ENCODE measurements at places on chromosomes 6 and 20.

DNA sequence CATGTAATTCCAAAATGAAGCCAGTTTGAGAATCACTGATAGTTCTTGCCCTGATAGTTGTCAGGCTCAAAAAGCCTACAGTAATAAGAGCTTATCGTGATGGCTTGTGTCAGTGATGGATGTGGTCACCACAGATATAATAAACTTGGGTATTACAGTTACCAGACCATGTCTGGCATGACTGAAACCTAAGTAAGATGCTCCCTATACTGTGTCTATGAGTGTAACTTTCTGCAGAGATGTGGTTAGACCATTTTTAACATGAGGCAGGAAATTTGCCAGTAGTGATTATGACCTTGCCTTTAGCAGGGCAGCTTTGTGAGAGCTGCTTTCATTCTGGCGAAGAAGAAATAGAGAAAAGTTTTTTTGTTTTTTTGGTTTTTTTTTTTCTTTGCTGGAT is 90.2 kb downstream of the ANKS1A start:
- DNase-seq: no peak

DNA sequence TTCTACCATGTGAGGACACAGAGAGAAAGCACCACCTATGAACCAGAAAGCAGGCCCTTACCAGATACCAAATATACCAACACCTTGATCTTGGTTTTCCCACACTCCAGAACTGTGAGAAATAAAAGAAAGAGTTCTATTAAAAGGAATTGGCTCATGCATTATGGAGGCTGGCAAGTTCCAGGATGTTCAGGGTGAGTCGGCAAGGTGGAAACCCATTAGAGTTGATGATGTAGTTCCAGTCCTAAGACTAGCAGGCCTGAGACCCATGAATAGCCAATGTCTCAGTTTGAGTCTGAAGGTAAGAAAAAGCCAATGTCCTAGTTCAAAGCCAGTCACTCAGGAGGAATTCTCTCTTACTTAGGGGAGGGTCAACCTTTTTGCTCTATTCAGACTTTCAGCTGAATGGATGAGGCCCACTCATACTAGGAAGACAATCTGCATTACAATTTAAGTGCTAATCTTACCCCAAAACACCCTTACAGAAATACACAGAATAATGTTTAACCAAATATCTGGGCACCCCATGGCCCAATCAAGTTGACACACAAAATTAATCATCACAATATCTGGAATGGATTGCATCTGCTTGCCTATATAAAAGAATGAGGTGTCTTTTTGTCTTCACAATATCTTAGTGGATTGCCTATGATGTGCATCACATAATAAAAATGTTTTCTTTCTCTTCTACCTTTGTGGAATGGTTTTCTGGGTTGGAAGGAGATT is 5.5 kb upstream of the TAAR1 start:
- no peak for DNase-seq

DNA sequence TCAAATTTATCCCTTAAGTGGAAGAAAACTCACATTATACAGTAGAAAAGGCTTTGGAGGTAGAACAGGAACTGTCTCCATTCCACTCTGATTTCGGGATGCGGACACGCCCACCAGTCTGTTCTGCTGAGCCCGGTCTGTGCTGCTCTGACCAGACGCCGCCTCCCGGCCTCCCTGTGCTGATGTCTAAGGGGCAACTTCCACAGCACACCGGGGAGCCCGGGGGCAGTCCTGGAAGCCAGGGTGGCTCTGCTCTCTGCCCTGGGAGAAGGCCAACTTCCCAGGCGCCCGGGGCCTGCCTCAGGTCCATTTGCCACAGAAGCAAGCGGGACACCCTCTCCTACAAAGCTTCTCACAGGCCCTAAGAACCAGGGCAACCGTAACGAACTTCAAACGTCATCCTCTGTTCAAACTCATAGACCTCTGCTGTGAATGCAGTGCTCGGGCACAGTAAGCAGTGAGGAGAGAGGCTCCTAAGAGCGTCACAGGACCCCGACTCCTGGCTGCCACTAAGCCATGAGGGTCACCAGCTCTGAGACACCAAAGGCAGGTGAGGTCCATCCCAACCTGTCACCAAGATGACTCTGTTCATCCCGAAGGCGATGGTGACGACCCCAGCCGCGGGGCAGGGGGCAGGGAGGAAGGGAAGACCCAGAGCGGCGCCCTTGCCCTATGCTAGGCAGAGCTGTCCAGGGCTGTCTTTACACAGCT is 5.6 kb downstream of the TAF4 start:
- no peak for DNase-seq

GRCh38 chr6:46690141-46690755 is 2.6 kb downstream of the TDRD6 start:
- DNase-seq: no peak

- peak; percentile 55 for DNase-seq
These were observed 41.1 kb downstream of the FARS2 start for GRCh38 chr6:5302220-5302946.

- no peak for DNase-seq
These were observed 317.2 kb upstream of the CDYL start for GRCh38 chr6:4459032-4459431.

- no peak for DNase-seq
These were observed 98.4 kb downstream of the IPCEF1 start for GRCh38 chr6:154258064-154258757.

- DNase-seq: peak; percentile 64
These were observed 296.8 kb downstream of the UTRN start for GRCh38 chr6:144581812-144582537.

- peak; percentile 48 for DNase-seq
These were observed 50.6 kb downstream of the NUP153 start for GRCh38 chr6:17656092-17656491.

DNA sequence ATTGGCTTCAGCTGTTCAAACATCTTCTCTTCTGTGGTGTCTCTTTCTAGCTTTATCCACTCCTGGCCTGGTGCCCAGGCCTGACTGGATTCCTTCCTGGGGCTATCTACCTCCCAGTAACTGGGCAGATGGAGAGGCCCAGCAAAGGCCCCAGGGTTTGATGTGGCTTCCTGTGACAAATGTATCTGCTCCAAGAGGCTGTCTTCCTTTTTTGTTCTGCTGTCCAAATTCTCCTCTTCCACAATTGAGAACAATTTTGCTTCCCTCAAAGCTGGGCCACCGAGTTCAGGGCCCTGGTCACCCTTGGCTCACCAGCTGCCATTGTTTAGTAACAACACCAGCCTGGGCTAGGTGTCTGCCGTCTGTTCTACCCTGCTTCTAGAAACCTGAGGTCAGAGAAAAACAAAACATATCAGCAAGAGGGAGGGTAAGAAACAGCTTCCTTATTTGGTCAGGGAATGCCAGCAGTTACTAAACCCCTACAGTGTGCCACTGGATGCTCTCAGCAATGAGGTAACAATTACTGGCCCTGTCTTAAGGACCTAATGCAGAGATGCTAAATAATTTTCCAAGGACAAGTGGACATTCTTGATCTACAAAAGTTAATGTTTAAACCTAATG is 3.9 kb downstream of the ZFP57 start:
- peak; percentile 14 for DNase-seq

DNA sequence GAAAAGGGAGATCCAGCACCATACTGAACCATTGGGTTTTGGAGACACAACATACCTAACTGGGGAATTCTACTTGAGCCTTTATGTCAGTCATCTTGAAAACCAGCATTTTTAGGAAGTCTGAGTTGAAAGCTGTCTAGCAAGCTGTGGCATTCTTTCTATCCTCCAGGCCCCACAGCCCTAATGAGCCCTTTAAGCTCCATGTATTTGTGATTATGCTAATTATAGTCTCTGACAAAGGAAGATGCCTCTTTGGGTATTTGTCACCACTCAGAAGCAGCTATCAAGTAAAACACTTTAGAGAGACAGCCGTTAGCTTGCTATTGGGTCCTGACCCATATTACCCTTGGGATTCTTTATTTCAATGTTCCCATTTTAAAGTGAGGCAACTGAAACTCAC is 159.5 kb upstream of the MANEA start:
- no peak for DNase-seq

DNA sequence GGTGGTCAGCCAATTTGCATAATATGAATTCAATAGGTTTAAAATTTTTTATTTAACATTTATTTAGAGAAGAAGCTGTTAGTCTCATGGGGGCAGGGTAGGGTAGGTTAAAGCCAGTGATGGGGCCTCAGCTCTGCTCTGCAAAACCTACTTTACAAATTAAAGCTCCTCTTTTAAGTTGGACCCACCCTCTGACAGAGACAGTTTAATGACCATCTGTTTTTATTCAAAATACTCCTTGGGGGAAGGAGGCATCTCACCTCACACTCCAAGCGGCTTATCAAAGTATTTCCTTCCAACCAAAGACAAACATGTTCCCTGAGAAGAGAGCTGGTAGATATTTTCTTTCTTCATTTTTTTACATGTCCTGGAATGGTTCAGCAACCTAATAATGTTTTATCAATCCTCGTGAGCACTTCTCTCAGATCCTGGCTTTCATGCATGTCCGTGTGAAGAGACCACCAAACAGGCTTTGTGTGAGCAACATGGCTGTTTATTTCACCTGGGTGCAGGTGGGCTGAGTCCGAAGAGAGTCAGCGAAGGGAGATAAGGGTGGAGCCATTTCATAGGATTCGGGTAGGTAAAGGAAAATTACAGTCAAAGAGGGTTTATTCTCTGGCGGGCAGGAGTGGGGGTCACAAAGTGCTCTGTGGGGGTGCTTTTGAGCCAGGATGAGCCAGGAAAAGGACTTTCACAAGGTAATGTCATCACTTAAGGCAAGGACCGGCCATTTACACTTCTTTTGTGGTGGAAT is 184.7 kb downstream of the GJA1 start:
- DNase-seq: peak; percentile 62

DNA sequence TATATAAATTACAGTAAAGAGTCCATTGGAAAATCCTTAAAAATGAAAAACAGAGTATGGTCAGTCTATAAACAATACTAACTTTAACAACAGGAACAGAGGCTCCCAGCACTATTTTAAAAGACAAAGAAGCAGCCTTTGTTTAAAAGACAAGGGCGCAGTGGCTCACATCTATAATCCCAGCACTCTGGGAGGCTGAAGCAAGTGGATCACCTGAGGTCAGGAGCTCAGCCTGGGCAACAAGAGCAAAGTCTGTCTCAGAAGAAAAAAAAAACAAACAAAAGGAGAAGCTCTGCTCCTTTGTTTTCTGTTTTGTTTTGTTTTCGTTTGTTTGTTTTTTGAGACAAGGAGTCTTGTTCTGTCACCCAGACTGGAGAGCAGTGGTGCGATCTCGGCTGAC is 89.4 kb downstream of the DTNBP1 start:
- DNase-seq: peak; percentile 49

GRCh38 chr6:80988286-80988685 is 764.2 kb downstream of the TENT5A start:
- no peak for DNase-seq

GRCh38 chr6:30234356-30234755 is 21.1 kb upstream of the TRIM26 start:
- no peak for DNase-seq

- peak; percentile 79 for DNase-seq
These were observed 237.2 kb upstream of the PRND start for GRCh38 chr20:4484379-4484997.

- DNase-seq: no peak
These were observed 144.6 kb downstream of the ELOVL4 start for GRCh38 chr6:79802657-79803300.

GRCh38 chr6:138465007-138465645 is 34.2 kb downstream of the NHSL1 start:
- DNase-seq: no peak

GRCh38 chr6:15495375-15495901 is 167.4 kb downstream of the DTNBP1 start:
- DNase-seq: no peak

- DNase-seq: no peak
These were observed 168.5 kb upstream of the SIM1 start for GRCh38 chr6:100633096-100633777.

GRCh38 chr20:22464312-22465003 is 119.9 kb downstream of the FOXA2 start:
- no peak for DNase-seq

DNA sequence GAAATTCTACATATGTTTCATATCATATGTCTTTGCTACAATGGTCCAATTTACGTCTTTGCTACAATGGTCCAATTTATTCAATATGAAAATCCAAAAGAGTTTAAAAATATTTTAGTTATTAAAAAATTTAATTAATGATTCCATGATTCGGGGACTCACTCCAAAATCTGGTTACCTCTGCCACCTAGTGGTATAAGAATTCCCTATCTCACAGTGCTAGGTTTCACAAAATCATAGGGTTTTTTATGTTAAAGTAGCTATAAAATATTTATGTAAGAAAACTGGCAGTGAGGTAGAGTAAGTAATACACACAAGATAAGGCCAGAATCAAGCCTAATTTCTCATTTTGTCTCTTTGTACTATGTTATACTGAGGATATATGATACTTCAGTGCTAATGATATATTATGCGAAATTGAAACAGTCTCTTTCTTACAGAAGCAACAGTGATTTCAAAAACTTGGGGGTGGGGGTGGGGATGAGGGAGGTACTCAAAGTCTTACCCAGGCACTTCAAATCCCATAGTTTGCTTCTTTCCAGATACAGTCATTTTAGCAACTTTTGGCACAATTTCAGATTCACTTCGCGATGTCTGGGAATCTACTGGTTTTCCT is 52.3 kb downstream of the HBS1L start:
- DNase-seq: peak; percentile 39

- no peak for DNase-seq
These were observed 35.8 kb upstream of the BHLHE23 start for GRCh38 chr20:63042448-63043071.

GRCh38 chr6:106773522-106773921 is 144.1 kb downstream of the QRSL1 start:
- DNase-seq: no peak

GRCh38 chr20:6595704-6596103 is 171.8 kb upstream of the BMP2 start:
- DNase-seq: no peak

DNA sequence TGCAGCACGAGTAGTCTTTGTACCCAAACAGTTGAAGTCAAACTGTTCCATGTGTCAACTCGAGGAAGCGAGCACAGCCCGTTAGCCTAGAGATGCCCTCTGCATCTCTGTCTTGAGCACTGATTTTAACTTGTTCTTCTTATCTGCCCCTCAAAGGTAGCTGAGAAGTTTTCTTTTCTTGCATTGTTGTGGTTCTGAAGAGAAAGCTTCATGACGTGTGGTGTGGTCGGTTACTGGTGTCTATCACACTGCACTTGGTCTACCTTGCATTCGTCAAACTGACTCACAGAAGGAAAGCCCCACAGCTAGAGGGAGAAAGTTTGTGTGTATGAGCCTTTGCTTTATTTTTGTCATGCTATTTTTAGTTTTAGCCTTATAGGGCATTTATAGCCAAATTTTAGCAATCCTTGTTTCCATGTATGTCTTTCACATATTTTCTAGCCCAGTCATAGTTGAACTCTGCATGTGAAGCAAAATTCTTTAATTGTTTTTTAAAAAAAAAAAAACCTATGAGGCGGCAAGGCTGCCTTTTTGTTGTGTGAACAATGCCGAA is 115.1 kb downstream of the JAG1 start:
- no peak for DNase-seq

All from NCI-H82 (cell line).